ENCODE measurements at places on chromosomes 3 and 15.

GRCh38 chr15:99328106-99329072 lies 77.1 kb downstream of the LRRC28 start:
- no peak for DNase-seq

GRCh38 chr3:56926243-56926946 lies 124.6 kb upstream of the ARHGEF3 start:
- DNase-seq = no peak

- DNase-seq = no peak
Observed at GRCh38 chr15:53588773-53589172, 170.7 kb downstream of the WDR72 start.

GRCh38 chr3:9947025-9947995 lies 4.9 kb downstream of the PRRT3 start:
- no peak for DNase-seq

DNA sequence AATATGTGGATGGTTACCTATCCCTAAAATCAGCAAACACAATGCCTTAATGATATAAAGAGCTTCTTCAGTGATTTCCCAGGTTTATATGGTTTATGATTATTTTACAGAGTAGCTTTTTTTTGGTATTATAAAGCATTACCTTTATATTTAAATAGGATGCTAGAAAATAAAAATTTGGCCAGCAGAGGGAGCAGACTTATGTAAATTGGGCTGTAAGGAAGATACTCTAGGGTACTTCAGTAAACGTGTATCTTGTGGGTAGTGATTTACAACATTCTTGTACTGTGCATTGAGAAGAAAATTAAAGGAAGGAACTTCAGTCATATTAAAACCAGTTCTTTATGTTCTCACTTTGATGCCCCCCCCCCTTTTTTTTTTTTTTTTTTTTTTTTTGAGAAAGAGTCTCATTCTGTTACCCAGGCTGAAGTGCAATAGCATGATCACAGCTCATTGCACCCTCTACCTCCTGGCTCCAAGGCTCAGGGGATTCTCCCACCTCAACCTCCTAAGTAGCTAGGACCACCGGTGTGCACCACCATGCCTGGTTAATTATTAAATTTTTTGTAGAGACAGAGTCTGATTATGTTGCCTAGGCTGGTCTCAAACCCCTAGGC lies 167.9 kb downstream of the BBX start:
- DNase-seq = peak; percentile 88

DNA sequence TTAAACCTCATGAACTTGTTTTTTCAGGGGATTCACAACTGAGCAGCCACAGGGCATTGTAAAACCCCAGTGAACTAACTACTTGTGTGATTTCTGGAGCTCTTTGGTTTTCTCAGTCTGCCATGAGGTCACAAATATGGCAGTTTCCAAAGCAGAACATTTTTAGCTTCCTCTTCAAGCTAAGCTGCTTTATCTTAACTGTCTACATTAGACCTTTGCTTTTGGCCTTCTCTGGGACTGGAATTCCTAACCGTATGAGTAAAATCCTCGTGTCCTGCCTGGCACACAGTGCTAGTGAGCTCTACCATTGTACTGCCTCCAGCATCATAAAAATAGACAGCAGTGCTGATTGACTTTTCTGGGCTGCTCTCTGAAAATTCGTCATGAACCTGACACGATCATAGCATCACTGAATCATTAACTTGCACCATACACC lies 22.1 kb downstream of the CDIN1 start:
- no peak for DNase-seq

DNA sequence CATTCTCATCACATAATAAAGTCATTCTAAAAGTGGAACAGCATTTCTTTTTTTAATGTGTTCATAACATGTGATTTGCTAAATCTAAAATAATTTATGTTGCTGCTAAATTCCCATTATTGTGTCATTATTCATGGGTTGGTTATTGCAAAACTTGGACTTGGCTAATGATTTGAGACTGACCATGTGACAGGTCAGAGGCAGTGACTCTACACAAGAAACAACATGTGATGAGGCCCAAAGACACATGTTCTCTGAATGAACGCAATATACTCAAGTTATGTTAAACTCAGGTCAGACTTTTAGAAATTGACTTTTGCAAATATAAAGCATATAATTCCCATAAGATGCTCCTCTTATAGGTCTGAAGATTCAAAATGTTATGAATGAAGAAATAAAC lies 566.1 kb downstream of the TBL1XR1 start:
- DNase-seq = no peak

DNA sequence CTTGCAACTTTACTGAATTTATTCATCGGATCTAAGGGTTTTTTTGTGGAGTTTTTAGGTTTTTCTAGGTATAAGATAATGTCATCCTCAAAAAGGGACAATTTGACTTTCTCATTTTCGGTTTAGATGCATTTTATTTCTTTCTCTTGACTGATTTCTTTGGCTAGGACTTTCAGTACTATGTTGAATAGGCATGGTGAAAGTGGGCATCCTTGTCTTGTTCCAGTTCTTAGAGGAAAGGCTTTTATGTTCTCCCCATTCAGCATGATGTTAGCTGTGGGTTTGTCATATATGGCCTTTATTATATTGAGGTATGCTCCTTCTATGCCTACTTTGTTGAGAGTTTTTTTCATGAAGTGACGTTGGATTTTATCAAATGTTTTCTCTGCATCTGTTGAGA lies 106.7 kb downstream of the FAM43A start:
- no peak for DNase-seq

DNA sequence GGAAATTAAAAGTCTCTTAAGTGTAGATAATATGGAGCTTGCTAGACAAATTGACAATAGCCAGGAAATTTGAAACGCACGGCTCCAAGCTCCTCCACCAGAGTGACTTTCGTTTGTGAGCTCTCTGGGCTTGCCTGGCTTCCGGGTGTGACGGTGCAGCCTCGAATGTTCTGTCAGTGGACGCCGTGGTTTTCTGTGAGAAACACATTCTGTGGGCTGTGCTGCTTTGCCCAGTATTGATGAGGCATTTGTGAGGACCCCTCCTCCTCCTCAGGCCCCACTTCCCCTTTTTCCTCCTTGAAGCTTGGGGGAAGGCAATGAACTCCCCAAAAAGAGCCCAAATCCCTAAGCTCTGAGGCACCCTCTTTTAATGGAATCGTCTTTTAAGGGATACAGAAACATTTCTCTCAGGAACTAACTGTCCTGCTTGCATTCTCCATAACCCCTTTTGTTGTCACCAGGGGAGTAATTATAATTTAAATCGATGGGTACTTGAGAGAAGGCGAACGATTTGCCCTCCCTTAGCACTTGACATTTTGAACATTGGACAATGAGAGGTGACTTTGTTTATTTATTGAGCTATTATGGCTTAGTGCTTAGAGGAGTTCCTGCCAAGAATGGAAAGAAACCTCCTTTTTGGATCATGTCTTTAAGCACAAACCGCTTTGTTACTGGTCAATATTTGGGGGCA lies 40.8 kb downstream of the POLR2M start:
- DNase-seq = peak; percentile 14

DNA sequence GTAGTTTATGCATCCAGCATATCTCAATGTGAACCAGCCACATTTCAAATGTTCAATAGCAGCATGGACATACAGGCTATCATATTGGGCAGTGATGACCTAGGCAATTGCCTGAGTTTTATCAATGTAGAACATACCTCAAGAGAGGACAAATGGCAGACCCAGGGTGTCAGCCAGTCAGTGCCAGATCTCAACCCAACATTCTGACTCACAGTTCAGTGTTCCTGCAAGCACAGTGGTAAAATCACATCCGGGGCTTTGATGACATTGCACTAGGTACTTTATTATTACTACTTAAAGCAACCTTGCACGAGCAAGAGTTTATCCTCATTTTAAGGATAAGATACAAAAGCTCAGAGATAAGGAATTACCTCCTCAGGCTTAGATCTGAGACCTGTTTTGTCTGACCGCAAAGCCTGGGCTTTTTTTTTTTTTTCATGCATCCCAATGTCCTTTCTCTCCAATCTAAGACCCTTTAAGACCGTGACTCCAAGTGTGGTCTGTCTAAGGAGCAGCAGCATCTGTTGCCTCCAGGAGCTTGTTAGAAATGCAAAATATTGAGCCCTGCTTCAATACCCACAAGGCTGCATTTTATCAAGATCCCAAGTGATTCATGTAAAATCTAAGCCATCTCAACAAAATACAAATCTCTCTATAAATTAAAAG lies 60.1 kb downstream of the SLC12A1 start:
- DNase-seq = peak; percentile 4

DNA sequence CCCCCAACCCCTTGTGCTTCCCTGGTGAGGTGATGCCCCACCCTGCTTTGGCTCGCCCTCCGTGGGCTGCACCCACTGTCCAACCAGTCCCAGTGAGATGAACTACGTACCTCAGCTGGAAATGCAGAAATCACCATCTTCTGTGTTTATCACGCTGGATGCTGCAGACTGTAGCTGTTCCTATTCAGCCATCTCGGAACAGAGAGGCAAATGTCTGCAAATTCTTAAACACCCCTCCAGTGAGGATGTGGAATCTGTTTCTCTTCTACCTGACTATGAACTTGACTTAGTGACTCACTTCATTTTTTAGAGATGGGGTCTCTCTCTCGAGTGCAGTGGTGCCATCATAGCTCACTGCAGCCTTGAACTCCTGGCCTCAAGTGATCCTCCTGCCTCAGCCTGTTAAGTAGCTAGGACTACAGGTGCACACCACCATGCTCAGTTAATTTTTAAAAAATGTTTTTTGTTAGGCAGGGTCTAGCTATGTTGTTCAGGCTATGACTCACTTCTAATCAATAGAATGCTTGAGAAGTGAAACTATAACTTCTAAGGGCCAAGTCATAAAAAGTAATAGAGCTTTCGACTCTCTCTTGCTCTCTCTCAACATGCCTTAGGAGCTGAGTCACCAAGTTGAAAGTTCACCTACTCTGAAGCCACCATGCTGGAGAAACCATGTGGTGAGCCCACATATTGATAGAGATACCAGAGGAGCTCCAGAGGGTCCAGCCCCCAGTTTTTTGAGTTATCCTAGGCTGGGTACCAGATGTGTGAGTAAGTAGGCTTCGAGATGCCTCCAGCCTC lies 11.5 kb upstream of the PARP14 start:
- DNase-seq = no peak

GRCh38 chr3:168425936-168426595 lies 330.3 kb upstream of the GOLIM4 start:
- DNase-seq = no peak

GRCh38 chr15:27767918-27768640 lies 331.0 kb downstream of the OCA2 start:
- no peak for DNase-seq

- DNase-seq = no peak
Observed at GRCh38 chr15:88624971-88625490, 3.9 kb downstream of the AEN start.

GRCh38 chr3:196280689-196281440 lies 6.7 kb downstream of the PCYT1A start:
- DNase-seq = no peak

- no peak for DNase-seq
Observed at GRCh38 chr3:134917631-134918030, 122.6 kb downstream of the EPHB1 start.

DNA sequence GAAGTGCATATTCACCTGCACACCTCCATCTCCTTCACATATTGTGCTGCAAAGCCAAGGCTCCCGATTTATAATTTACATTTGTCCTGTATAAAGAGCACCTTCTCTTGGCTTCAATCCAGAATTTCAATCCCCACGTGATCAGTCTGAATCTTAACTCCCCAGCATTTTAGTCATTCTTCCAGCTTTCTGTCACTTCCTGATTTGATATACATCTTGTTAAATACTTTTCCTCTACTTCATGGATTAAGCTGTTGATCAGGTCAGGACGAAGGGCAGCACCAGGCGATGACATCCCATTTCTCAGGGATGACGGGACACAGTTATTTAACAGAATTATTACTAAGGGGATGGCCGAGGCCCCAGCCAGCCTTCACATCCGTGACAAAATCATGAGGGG lies 212.5 kb downstream of the EPHB1 start:
- DNase-seq = no peak

DNA sequence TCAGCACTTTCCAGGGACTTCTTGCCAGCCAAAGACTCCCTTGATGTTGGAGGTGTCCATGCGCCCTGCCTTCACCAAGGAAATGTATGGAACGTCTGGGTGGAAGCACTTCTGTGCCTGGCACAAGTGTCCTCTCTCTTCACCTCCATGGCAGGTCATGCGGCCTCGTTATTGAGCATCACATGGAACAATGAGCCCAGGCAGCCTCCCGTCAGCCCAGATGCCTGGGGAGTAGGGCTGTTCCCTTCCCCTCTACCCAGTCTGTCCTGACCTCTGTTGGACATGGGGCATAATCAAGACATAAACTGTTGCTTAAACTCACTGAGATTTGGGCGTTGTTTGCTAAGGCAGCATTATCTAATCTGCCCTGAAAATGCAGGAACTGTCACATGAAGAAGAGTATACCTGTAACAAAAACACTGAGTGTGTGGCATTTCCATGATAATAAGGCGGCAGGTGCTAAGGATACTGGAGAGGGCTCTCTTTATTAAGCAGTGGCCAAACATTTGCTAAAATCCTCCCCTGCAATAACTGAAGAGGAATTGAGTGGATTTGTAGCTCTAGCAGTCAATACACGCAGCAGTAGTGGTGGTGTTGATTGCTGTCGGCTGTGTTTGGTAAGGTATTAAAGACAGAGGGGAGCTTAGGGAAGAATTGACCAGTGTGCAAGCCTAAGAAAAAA lies 338.2 kb upstream of the ATP10A start:
- DNase-seq = no peak

DNA sequence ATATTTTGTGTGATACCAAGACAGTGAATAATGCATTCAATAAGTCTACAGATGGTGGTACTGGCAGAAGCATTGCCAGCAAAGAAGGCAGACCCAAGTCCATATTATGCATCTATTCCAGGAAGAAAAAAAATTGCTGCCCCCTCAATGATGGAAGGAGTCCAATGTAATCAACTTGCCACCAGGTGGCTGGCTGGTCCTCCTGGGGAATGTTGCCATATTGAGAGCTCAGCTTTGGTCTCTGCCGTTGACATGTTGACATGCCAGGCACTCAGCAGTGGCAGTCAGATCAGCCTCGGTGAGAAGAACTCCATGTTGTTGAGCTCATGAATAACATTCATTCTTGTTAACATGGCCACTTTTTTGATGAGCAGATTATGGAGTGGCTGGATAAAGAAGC lies 298.5 kb downstream of the IGSF11 start:
- no peak for DNase-seq

- DNase-seq = no peak
Observed at GRCh38 chr3:47006145-47006651, 26.7 kb downstream of the NBEAL2 start.

DNA sequence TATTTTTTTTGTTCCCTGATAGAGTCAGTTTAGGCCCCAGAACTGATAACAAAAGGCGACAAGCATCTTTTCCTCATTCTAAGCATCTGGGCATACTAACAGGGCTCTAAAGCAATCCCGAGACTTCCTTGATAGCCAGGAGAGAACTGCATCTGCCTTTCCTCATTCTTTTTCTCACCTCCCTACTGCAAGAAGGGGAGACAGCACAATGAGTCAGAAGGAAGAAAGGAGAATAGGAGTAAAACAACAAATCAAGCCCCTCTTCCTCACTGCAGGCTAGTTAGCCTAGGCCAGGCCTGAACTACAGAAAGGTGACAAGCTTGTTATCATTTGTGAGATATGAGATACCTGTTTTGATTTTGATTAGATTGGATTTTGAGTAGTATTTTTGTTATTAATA lies 97.9 kb downstream of the NAALADL2 start:
- DNase-seq = no peak

Data from hematopoietic multipotent progenitor cell treated with erythropoietin and hydrocortisone succinate and interleukin-3 and kit ligand, for 6 days (in vitro differentiated cells).